ENCODE measurements at places on chromosomes 3 and 15.

GRCh38 chr3:13477943-13478342, 2.2 kb upstream of the HDAC11 start:
- DNase-seq: no peak

DNA sequence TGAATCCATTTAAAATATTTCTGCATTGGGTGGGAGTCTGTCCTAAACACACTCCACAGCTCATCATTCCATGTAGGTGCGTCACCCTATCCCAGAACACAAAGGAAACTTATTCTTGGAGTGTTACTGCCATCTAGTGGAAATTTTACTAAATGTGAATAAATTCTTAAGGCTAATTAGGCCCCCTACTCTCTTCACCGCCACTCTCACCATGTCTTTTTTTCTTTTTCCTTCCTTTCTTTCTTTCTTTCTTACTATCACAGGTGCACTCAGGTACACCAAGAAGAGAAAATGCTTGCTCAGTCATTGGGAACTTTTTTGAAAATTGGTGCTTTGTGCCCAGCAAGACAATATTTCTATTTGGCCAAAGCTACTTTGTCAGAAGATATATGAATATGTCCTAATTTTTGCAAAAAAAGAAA, 26.4 kb upstream of the ATP8B4 start:
- peak; percentile 90 for DNase-seq

DNA sequence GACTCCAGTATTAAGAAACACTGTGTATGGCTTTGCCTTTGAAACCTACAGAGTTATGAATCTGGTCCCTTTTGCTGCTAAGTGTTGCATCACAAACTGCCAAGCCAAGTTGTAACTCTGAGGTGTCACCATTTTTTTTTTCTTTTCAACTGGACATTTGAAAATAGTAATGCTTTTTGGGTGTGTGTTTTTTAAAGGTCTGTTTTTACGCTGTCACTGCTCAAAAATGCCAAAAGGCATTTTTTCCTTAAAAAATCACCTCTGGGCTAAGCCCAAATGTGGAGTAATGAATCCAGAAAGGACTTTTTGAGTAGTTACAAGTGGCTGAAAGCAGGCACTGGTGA, 9.5 kb downstream of the SMAD3 start:
- peak; percentile 47 for DNase-seq

DNA sequence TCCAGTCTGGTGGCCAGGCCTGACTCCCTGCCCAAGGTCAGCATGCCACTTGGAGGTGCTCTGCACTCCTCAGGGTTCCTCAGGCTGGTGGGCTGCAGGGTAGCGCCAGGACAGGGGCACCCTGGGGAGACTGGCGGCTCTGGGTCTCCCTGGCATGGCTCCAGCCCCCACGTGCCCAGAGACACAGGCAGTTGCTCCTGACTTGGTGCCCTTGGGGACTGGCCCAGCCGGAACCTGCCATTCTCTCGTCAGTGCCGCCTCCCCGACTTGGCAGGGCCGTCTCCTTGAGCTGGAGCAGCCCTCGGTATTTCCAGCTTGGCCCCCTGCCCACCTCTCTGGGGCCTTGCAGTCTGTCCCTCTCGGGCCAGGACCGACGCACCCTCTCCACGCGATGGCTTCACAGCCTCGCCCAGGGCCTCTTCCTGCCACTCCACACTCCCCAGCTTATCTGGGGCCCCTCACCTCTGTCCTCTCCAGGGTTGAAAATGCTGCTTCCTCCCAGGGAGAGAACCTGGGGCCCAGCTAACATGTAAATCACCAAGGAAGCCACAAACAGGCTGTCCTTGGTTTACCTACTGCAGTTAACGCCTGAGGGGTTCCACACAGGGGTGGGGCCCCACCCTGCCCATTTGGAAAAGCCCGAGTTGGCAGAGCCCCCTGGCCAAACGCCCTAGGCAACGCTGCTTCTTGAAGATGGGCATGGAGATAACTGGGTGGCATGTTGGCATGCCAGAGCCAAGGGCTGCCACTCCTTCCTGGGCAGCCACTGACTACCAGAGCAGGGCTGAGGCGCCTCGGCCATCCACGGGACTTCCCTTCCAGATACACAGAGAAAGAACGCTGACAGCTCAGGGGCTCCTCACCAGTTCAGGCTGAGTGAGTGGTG, 61.4 kb downstream of the SMAD6 start:
- no peak for DNase-seq

DNA sequence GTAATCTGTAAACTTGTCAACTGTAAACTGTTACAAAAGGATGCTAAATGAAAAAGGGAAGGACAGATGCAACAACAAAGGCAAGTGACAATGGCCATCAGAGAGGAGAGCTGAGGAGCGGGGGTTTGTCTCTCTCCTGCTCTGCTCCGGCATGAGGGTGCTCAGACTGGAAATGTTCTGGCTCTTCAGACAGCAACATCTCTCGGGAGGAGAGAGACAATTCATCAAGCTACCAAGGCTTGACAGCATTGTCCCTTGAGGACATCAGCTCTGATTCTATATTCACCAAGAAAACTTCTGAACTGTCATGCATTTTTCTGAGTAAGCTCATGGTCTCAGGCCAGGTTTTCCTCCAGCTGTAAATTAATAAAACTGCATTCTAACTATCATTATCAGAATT, 408.2 kb downstream of the IGSF11 start:
- DNase-seq: no peak

GRCh38 chr3:19901337-19901736, 32.7 kb downstream of the EFHB start:
- no peak for DNase-seq

GRCh38 chr3:71282976-71283375, 300.6 kb downstream of the FOXP1 start:
- DNase-seq: no peak

DNA sequence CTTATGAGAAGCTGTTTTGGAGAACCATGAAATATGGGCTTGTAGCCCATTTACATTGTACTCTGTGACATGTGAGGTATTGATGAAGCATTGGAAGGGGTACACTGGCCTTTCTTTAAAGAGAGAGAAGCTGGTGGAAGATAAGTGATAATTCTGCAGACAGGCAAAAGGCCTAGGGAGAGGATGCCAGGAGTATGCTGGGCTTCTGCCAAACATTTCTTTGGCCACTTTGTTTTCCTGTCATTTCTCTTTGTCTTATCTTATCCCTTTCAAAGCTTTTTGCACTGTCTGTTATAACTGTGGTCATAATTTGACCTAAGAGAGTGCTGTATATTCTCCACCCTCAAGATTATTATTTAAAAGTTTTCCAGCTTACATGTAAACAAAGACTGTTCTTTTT, 109.6 kb upstream of the SEMA6D start:
- DNase-seq: no peak

DNA sequence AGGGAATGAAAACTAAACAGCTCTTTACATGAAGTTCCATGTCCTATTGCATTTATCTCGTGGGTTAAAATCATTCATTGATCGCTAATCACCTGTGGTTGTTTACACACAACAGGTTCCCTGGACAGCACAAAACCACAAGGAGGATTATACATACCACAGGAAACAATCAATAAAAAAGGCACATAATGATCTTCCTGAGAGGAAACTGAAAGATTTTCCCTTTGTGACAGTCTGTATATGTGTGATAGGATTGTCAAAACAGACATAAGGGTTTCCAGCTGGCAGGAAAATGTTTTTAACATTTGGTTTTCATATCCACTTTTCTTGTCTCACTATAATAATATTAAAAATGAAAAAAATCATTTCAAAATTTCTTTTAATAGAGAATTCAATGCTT, 541.8 kb downstream of the NLGN1 start:
- no peak for DNase-seq

Measured in fibroblast of mammary gland (primary cell).